ENCODE measurements at places on chromosomes 4 and X. TPM values are rescaled to one million over a fixed set of nuclear protein-coding genes. Genes with fewer than 3 reads are reported as not detected.
A peak's percentile ranks its signal among the peaks of the same experiment; 100 is the strongest.

DNA sequence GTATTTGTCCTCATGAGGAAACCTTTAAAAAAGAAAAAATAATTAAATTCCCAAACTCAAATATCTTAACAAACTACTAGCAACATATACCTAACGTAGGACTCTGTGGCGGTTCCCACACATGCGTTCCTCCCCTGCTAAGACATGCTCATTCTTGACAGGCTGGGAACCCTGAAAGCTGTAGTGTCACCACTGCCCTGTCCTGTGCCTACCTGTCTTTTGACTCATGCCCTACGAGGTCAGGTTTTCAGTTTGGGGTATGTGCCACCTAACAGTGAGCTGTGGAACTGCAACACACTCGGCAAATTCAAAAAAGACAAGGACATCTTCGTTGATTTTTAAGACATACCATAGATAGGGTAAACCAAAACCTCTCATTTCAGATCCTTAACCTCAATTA is 17.8 kb downstream of the IDS start:
- no peak for DNase-seq

Gene PNMA5
- not detected for total RNA-seq

DNA sequence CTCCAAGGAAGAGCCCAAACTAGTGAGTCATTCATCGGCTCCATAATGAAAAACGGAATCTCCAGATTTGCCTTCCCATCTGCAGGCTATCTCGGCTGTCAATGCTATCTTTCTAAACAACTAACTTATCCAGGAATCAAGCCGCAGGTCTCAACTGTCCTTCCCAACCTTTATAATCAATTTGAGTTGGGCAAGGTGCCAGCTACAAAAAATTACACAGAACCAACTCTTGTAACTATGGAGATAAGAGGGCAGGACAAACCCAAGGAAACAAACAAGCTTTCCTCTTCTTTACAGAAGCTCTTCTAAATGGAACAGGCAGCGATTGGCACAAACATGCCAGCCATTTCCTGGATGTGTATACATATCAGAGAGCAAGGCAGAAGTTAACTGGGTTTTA is 61.2 kb upstream of the RAI2 start:
- no peak for DNase-seq

GRCh38 chr4:24252121-24252520 is 332.2 kb downstream of the DHX15 start:
- no peak for DNase-seq

DNA sequence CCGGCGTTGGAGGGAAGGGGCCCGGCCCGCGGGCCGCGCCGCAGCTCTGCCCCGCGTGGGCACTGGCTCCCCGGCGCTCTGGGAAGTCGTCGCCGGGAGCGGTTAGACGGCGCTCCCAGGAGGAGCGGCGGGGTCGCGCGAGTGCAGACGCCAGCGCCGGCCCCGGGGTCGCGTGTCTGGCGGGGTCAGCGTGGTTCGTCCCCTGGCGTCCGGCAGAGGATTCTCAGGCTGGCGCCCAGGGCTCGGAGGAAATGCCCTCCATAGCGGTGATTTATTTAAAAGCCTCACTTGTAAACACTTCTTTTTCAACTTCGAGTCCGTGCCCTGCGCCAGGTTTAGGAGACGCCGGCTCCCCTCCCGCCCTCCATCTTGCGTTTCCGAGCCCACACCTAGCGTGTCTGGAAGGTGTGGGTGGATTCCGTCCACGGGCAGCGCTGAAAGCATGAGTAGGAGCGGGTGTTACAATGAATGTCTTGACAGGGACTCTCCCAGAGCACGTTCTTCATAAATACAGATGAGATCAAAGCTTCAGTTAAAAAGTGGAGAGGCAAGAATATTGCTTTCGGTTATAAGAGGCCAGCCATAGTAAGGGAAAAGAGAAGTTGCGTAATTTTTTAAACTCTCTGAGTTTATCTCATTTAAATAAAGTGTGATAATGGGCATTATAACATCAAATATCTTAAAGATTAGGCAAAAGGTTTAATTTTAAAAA is 692 bp downstream of the FAM241A start:
- DNase-seq = peak; percentile 77

DNA sequence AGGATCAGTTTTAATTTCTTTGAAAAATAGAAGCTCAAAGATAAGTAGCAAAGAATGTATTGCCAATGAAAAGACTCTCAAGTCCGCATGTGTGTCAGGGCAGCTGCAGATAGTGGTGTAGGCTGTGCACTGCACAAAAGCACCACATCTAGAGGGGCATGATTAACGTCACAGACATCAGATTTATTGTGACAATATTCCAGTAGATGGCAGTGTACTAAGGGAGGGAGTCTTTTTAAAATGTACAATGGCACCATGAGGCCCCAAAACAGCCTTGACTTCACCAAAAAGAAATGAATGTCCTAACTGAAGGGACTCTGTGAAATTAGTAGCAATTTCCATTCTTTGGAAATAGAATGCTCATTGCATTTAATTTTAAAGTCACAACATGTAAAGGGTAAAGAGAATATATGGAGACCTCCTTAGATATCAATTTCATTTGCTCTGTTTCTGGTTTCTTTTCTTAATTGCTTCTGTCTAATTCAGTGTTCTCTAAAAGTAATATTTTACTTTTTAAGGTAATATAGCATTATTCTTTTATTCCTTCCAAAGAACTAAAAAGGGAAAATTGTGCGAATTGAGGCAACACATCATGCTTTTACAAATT is 98.4 kb downstream of the ZNF827 start:
- DNase-seq = no peak

All from neural progenitor cell (in vitro differentiated cells).